ENCODE measurements at places on chromosomes 4 and X. TPM values are rescaled to one million over a fixed set of nuclear protein-coding genes. Genes with fewer than 3 reads are reported as not detected.

DNA sequence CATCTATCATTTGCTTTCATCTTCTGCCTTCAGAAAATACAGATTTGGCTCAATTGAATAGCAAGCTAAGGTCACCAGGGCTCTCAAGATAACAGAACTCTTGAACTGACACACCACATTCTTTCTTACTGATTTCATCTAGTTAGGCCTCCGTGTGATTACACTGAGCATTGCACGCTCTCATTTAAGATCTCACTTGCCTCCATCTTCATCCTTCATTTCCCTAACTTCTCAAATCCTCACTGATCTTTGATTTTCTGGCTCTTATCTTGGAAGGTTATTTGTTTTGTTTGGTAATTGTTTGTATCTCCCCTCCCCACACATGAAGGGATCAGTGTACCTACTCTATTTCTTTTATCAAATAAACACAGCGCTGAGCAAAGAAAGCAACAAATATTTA is 47.7 kb downstream of the MANBA start:
- no peaks in the 10 kb centered on the region for H3K36me3 ChIP-seq
- H3K27ac ChIP-seq = no peak overlapping the region
- no peaks in the 10 kb centered on the region for H3K27me3 ChIP-seq
- no peak for DNase-seq
- H3K4me3 ChIP-seq = no peak overlapping the region

POU3F4 gene
- total RNA-seq = not detected

VSIG4 gene
- 0.38 TPM for total RNA-seq

ART3 gene
- total RNA-seq = not detected

CXCR3 gene
- 17.6 TPM for total RNA-seq

DNA sequence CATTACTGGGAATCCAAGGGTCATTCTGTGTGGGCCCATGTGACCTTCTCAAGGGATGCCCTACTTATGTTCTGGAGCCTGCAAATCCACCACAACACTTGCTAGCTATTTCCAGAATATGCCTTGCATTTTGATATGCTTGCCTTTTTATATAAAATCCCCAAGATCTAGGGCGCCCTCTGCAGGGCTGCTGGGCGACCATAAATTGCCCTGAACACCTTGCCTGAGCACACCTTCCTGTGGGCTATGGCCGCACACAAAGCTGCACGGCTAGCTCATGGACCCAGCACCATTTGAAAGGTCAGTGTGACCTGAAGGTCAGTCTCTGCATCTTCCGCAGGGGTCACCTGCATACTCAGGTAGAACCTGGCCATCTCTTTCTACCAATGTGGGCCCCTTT is 311.7 kb downstream of the NLGN4X start:
- no peak for DNase-seq
- H3K4me3 ChIP-seq = no peak overlapping the region
- no peak overlapping the region for H3K27ac ChIP-seq
- no peaks in the 10 kb centered on the region for H3K4me1 ChIP-seq

SPANXD gene
- total RNA-seq = not detected

DNA sequence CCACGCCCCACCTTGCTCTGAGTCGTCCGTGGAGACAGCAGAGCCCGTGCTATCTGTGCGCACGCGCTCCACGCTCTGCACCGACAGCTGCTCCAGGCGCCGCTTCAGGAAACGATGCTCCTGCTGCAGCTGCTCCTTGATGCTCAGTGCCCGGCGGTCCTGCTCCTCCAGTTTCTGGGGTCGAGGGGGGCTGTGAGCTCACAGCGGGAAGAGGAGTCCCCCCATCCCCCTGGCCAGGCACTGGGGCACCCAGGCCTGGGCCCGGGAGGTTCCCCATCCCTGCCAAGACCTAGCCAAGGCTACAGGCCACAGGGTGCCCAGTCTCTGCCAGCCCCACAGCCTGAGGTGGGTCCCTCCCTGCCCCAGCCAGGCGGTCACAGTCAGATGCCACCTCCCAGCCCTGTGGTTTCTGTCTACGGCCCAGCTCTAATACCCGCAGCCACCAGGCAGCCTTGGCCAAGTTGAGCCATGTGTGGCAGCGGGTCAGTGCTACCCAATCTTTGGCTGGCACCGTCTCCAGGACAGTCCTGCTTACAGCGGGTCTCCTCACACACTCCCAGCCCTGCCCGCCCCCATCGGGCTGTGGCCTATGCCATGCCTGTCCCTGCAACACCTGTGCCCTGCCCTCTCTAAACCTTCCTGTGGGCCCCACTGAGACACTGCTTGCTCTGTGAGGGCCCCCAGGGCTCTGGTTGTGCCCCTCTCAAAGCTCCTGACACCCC is 9.3 kb upstream of the HAUS3 start:
- no peak overlapping the region for H3K4me3 ChIP-seq
- H3K36me3 ChIP-seq = peaks cover 28% of the 10 kb centered on the region
- H3K4me1 ChIP-seq = no peaks in the 10 kb centered on the region
- H3K27me3 ChIP-seq = no peaks in the 10 kb centered on the region
- no peak for DNase-seq

DNA sequence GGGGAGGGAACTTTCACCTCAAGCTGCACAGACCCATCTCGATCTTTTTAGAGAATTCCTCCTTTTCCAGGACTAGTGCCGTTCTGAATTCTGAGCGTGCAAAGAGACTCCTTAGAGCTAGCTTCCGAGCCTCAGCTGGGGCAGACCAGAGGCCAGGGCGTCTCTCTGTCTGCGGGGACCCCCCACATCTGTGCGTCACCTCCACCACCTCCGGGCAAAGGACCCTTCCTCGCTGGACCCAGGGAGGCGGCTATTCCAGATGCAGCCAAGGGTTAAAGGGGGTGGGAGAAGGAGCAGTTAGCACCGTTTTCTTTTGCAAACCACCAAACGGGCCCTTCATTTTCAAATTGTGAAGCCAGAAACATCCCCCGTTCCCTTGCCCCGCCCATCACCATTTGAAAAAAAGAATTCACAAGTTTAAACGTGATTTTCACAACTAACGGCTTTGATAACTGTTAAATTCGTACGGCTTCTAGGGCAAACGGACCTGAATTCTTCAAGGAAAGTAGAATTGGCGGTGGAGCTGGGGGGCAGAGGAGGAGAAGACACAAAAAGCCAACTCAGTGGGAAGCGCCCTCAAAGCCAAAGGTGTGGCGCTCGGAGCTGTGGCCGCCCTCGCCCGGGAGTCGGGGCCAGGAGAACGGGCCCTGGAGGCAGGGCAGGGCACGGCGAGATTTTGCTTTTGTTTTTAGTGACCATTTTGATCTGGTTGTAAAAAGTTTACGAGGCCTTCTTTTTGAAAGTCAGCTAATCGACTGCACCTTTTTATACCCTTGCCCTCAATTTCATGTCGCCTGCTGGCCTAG is 3.3 kb upstream of the PDGFRA start:
- H3K27ac ChIP-seq = no peak overlapping the region
- H3K4me3 ChIP-seq = peak overlapping the region; percentile 71
- peaks cover 22% of the 10 kb centered on the region for H3K4me1 ChIP-seq
- peaks cover 72% of the 10 kb centered on the region for H3K27me3 ChIP-seq

GRCh38 chr4:138632856-138633579 is 382.6 kb upstream of the NOCT start:
- H3K36me3 ChIP-seq = no peaks in the 10 kb centered on the region
- DNase-seq = no peak
- H3K4me1 ChIP-seq = no peaks in the 10 kb centered on the region

CACNA1F gene
- total RNA-seq = 1.8 TPM

GRCh38 chrX:133609166-133609565 is 193.9 kb upstream of the GPC4 start:
- H3K27me3 ChIP-seq = no peaks in the 10 kb centered on the region
- no peak overlapping the region for H3K4me3 ChIP-seq
- no peaks in the 10 kb centered on the region for H3K4me1 ChIP-seq
- H3K36me3 ChIP-seq = no peaks in the 10 kb centered on the region
- no peak overlapping the region for H3K27ac ChIP-seq
- no peak for DNase-seq

TMEM150C gene
- total RNA-seq = 0.35 TPM

MBTPS2 gene
- 7.5 TPM for total RNA-seq

DNA sequence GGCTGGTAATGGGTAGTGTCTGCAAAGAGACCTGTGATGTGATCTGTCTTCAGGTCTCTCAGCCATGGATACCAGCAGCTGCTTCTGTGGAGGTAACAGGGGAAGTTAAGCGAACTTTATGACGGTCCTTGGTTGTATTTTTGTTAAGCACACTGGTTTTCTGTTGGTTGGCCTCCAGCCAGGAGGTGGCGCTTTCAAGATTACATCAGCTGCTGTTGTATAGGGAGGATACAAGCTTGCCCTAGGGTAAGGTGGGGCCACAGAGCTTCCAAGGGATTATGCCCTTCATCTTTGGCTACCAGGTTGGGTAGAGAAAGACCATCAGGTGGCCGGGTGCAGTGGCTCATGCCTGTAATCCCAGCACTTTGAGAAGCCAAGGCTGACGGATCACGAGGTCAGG is 834.2 kb upstream of the GALNTL6 start:
- no peak overlapping the region for H3K4me3 ChIP-seq
- H3K4me1 ChIP-seq = no peaks in the 10 kb centered on the region
- DNase-seq = no peak
- no peaks in the 10 kb centered on the region for H3K27me3 ChIP-seq

- H3K4me3 ChIP-seq = no peak overlapping the region
- no peak overlapping the region for H3K27ac ChIP-seq
- H3K27me3 ChIP-seq = no peaks in the 10 kb centered on the region
- DNase-seq = no peak
- H3K36me3 ChIP-seq = no peaks in the 10 kb centered on the region
Measured at GRCh38 chr4:23930750-23931488, 41.1 kb upstream of the PPARGC1A start.

MCF2 gene
- 0.82 TPM for total RNA-seq

- H3K4me1 ChIP-seq = no peaks in the 10 kb centered on the region
- no peak overlapping the region for H3K27ac ChIP-seq
- no peak overlapping the region for H3K4me3 ChIP-seq
- no peaks in the 10 kb centered on the region for H3K27me3 ChIP-seq
- H3K36me3 ChIP-seq = no peaks in the 10 kb centered on the region
Measured at GRCh38 chr4:29320947-29321620, 1399.1 kb upstream of the PCDH7 start.

CD38 gene
- total RNA-seq = 4.4 TPM

DNA sequence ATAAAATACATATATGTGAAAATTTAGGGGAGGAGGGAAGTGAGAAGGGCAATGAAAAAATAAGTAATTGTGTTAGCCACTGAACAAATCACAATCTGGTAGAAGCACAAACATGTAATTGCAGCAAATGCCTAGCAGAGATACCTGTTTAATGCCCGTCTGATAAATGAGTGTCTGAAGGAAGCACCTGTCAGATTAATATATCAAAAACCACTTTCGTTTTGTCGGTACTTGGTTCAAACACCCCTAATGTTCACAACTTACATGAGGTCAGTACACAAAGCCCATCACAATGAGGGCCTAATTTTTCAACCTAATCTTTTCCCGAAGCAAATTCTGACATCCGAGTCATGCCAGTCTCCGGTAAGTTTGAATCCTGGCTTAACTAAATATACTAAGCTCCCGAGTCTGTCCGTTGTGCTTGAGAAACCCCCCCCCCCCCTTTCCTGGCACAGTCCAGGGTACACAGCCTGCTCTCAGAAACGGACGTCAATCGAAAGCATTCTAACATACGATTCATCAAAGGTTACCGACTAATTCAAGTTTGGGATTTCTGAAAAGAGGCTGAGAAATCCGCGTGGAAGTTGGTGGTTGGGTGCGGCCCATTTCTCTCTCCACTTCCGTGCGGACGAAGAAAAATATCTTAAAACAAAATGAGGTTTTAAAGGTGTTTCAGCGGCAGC is 758 bp downstream of the SDAD1 start:
- peak overlapping the region; percentile 76 for H3K4me3 ChIP-seq
- peaks cover 23% of the 10 kb centered on the region for H3K4me1 ChIP-seq
- H3K27me3 ChIP-seq = peaks cover 2% of the 10 kb centered on the region
- H3K27ac ChIP-seq = peak overlapping the region; percentile 30
- no peaks in the 10 kb centered on the region for H3K36me3 ChIP-seq

- H3K27me3 ChIP-seq = no peaks in the 10 kb centered on the region
- DNase-seq = no peak
- no peaks in the 10 kb centered on the region for H3K4me1 ChIP-seq
- no peaks in the 10 kb centered on the region for H3K36me3 ChIP-seq
Measured at GRCh38 chr4:183356173-183356830, 34.1 kb upstream of the CLDN24 start.

- peak within 1 kb of the TSS; percentile 41 for H3K4me3 ChIP-seq
- H3K36me3 ChIP-seq = no peaks in the 10 kb centered on the region
- DNase-seq = peak; percentile 13
- H3K27me3 ChIP-seq = no peaks in the 10 kb centered on the region
- H3K27ac ChIP-seq = no peak within 1 kb of the TSS
- H3K4me1 ChIP-seq = peaks cover 12% of the 10 kb centered on the region
Measured at GRCh38 chrX:1336331-1336943, at the start of gene IL3RA. TSS of gene IL3RA (plus strand) at chrX:1336785. CDS start at chrX:1341766, 4,981 bp downstream.

DNA sequence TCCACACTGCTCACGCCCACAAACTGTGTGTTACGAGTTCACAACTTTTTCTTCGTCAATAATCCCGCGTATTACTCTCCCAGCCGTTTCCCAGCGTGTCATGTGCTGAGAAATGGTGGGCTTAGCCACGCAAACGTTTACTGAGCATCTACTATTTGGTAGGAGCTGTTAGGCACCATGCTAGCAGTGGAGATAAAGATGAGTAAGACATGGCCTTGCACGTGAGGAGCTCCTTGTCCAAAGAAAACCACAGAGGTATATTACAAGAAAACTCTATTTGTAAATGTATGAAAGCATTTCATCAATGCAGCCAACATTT is 821 bp upstream of the TMEM128 start:
- no peaks in the 10 kb centered on the region for H3K36me3 ChIP-seq
- peak overlapping the region; percentile 95 for H3K27ac ChIP-seq
- peaks cover 13% of the 10 kb centered on the region for H3K4me1 ChIP-seq
- peak overlapping the region; percentile 97 for H3K4me3 ChIP-seq
- no peak for DNase-seq

GRCh38 chr4:62359441-62360155 is 1159.5 kb downstream of the ADGRL3 start:
- H3K4me1 ChIP-seq = no peaks in the 10 kb centered on the region
- no peak overlapping the region for H3K27ac ChIP-seq
- no peaks in the 10 kb centered on the region for H3K27me3 ChIP-seq

GRCh38 chr4:176534566-176534965 is 214.8 kb downstream of the SPCS3 start:
- no peak overlapping the region for H3K4me3 ChIP-seq
- no peak overlapping the region for H3K27ac ChIP-seq
- no peaks in the 10 kb centered on the region for H3K27me3 ChIP-seq

- H3K27ac ChIP-seq = no peak overlapping the region
- no peak for DNase-seq
- no peaks in the 10 kb centered on the region for H3K36me3 ChIP-seq
- H3K27me3 ChIP-seq = peaks cover 21% of the 10 kb centered on the region
- H3K4me1 ChIP-seq = no peaks in the 10 kb centered on the region
Measured at GRCh38 chr4:26051240-26051639, 137.2 kb downstream of the SMIM20 start.

Data from T-cell (primary cell).